Fibroblast of villous mesenchyme (primary cell): ENCODE measurements at places on chromosomes 1 and 21. TPM values are rescaled to one million over a fixed set of nuclear protein-coding genes. Genes with fewer than 3 reads are reported as not detected.

- DNase-seq = no peak
Observed at GRCh38 chr1:165109013-165109412, 247.5 kb downstream of the LMX1A start.

DNA sequence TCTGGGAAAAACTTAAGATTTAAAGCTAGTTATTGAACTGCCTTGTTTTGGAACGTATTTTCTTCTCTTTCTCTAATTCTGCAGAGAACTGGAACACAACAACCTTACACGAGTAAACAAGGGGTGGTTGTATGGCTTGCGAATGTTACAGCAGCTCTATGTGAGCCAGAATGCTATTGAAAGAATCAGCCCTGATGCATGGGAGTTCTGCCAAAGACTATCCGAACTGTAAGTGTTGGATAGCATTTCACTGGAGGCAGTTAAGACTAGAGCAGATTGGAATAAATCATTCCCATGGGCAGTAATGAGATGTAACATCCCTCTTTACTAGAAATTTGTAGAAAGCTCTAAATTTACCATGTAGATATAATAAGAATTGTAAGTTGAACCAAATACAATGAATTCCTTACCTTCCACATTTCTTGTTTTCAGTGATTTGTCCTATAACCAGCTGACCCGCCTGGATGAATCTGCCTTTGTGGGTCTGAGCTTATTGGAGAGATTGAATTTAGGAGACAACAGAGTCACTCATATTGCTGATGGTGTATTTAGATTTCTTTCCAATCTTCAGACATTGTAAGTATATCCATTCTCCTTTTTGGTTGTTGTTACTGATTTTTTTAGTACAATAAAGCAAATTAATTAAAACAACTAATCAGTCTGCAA is 22.9 kb downstream of the LRIG2 start:
- DNase-seq = no peak

GRCh38 chr1:222048094-222048595 is 306.3 kb upstream of the DUSP10 start:
- DNase-seq = peak; percentile 70

DNA sequence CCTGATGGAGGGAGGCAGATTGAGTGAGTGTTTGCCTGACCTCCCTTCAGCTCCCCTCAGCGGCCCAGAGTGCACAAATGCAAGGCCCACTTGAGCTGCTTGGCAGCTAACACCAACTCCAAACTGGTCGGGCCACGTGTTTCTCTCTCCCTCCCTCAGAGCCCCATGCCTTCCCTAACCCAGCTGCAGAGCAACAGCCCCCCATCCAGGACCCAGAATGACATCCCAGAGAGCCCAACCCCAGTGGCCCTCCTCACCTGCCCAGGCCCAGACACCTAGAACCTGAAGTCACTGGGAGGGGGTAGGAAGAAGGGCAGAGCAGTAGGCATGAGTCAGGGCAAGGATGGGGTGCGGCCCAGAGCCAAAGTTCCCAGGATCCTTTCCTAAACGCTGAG is 789 bp upstream of the S100A14 start:
- DNase-seq = no peak

GRCh38 chr1:21604208-21604957 is 64.8 kb downstream of the RAP1GAP start:
- DNase-seq = no peak

The CYP4B1 gene
- total RNA-seq = not detected in 2 replicates

The ANGPTL1 gene
- 2.6 and 4.3 TPM in 2 replicates for total RNA-seq

The MNDA gene
- total RNA-seq = not detected in 2 replicates
